Cardiac muscle cell (in vitro differentiated cells and primary cell): ENCODE measurements at places on chromosomes 5 and 9. TPM values are rescaled to one million over a fixed set of nuclear protein-coding genes. Genes with fewer than 3 reads are reported as not detected.

DNA sequence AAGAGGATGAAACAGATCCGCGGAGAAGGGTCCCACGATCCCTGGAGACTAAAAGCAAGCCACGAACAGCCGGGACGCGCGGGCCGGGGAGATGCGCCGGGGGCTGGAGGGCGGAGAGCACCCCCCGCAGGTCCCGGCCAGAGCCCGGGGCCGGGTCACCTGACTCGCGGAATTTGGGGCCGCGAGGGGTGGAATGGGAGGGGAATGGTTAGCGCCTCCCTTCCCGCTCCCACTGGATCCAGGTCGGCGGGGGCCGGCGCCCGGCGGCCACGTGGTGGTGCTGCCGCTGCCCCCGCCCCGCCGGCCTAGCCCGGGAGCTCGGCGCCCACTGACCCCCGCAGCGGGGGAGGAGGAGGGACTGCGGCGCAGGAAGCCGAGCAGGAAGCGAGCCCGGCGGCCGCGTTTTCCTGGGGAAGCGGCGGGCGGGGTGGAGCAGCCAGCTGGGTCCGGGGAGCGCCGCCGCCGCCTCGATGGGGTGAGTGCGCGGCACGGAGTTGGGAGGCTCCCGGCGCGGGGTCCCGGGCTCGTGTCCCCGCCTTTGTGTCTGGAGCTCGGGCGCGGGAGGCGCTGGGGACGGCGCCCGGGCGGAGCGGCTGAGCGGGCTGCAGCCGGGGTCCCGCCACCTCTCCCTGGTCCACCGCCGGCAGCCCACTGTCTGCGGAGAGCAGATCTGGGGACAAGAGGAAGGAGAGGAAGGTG is at the start of gene RAI14:
TSS of gene RAI14 (plus strand) at position 328 of the 699 bp plus-strand sequence. CDS start 30,592 bp downstream, outside the sequence.
- DNase-seq = peak; percentile 93
- peak within 1 kb of the TSS; percentile 81 for H3K27ac ChIP-seq
- H3K27me3 ChIP-seq = no peaks in the 10 kb centered on the region

- DNase-seq = no peak
- H3K36me3 ChIP-seq = no peaks in the 10 kb centered on the region
- H3K27ac ChIP-seq = no peak overlapping the region
- H3K27me3 ChIP-seq = no peaks in the 10 kb centered on the region
- H3K4me1 ChIP-seq = no peaks in the 10 kb centered on the region
Observed at GRCh38 chr9:23171479-23171878, 654.6 kb downstream of the ELAVL2 start.

DNA sequence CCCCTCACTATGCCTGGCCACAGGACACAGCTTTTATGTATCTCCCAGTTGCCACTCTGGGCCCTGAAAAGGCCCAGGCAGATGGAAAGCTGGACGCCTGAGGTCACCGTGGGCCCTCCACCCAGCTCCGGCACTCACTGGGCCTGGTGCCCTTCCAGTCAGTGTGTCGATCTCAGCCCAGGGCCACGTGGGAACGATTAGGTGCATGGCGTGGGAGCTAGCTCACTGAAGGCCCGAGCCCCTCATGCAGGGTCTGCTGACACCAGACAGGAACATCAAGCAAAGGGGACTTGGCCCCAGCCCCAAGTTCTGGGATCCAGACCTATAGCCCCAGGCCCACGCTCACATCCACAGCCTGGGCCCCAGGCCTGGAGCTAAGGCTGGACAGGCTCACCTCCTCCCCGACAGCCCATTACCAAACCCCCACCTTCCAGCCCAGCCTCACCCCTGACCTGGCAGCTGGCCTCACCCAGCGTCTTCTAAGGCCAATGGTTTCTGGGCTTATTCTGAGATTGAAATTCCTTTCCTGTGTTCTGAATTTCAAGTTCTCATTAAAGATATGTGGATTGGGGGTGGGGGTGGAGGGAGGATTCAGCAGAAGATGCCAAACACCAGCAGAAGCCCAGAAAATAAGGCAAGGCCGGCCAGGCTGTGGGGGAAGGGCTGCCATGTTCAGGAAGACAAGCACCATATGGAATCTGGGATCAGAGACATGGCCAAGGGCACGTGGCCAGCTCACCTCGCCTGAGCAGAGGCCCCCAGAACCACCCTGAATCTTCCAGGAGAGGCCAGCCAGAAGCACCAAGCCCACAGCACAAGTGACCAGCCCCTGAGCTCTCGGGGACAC is 74.5 kb downstream of the ADAMTS2 start:
- H3K27me3 ChIP-seq = no peaks in the 10 kb centered on the region
- H3K4me3 ChIP-seq = no peak overlapping the region
- H3K36me3 ChIP-seq = no peaks in the 10 kb centered on the region
- no peak overlapping the region for H3K27ac ChIP-seq
- no peak for DNase-seq
- no peaks in the 10 kb centered on the region for H3K4me1 ChIP-seq

DNA sequence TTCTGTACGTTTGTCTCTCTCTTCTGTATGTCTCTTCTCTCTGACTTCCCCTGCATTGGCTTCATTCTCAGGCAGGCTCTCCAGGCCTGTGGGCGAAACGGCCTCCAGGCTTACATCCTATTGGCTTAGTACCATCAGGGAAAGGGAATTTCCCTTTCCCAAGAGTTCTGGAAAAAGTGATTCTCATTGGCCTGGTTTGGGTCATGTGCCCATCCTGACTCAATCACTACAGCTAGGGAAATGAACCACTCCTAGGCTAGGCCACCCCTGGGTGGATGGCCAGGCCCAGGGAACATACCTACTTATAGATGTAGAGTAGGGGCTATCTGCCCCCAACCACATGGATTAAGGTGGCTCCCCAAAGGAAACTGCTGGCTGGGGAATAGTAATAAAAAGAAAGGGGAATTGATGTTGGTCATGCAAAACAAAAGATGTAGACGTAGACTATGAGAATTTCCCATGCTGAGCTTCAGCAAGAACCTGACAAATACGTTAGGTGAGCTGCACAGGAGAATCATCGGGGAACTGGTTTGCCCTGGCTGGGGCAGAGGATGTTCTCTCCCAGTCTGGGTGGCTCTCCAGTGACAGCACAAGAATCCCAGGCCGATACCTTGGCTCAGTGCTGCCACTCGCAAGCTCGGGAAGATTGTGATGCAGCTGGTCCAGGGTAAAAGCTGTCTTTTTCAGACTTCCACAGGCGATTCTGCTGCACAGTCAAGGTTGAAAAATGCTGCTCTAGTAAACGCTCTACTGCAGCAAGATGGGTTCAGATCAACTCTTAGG is 3.7 kb upstream of the EGR1 start:
- no peaks in the 10 kb centered on the region for H3K36me3 ChIP-seq
- DNase-seq = no peak
- peaks cover 55% of the 10 kb centered on the region for H3K4me1 ChIP-seq
- peaks cover 11% of the 10 kb centered on the region for H3K27me3 ChIP-seq
- H3K4me3 ChIP-seq = no peak overlapping the region

- no peaks in the 10 kb centered on the region for H3K27me3 ChIP-seq
- H3K4me1 ChIP-seq = no peaks in the 10 kb centered on the region
- H3K4me3 ChIP-seq = no peak overlapping the region
- H3K36me3 ChIP-seq = no peaks in the 10 kb centered on the region
Observed at GRCh38 chr5:180424094-180424493, 70.1 kb upstream of the CNOT6 start.

- H3K4me1 ChIP-seq = peaks cover 20% of the 10 kb centered on the region
- peak overlapping the region; percentile 82 for H3K27ac ChIP-seq
- H3K36me3 ChIP-seq = no peaks in the 10 kb centered on the region
- H3K27me3 ChIP-seq = no peaks in the 10 kb centered on the region
- DNase-seq = peak; percentile 72
Observed at GRCh38 chr9:129383019-129383560, 205.0 kb upstream of the IER5L start.

- no peaks in the 10 kb centered on the region for H3K4me1 ChIP-seq
- no peaks in the 10 kb centered on the region for H3K27me3 ChIP-seq
- H3K36me3 ChIP-seq = no peaks in the 10 kb centered on the region
- no peak overlapping the region for H3K27ac ChIP-seq
- DNase-seq = peak; percentile 50
- no peak overlapping the region for H3K4me3 ChIP-seq
Observed at GRCh38 chr5:171207256-171207847, 101.7 kb upstream of the TLX3 start.

DNA sequence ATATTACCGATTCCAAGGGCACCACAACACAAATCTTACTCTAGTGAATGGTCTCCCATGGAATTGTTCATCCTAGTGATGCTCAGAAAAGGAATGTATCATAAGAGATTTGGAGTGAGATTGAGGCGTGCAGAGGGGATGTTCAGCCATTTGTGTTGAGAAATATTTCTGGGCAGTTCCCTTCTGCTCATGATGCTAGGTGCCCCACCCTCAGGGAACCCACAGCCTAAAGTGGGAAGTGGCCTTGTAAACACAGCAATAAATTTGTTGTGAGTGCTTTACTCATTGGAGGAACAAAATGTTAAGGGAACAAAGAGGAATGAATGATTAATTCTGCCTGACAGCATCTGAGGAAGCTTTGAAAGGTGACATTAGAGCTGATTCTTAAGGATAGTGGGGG is 129.9 kb downstream of the TLE4 start:
- H3K4me1 ChIP-seq = no peaks in the 10 kb centered on the region
- no peak for DNase-seq
- H3K27me3 ChIP-seq = no peaks in the 10 kb centered on the region
- H3K36me3 ChIP-seq = no peaks in the 10 kb centered on the region
- no peak overlapping the region for H3K27ac ChIP-seq
- no peak overlapping the region for H3K4me3 ChIP-seq

DNA sequence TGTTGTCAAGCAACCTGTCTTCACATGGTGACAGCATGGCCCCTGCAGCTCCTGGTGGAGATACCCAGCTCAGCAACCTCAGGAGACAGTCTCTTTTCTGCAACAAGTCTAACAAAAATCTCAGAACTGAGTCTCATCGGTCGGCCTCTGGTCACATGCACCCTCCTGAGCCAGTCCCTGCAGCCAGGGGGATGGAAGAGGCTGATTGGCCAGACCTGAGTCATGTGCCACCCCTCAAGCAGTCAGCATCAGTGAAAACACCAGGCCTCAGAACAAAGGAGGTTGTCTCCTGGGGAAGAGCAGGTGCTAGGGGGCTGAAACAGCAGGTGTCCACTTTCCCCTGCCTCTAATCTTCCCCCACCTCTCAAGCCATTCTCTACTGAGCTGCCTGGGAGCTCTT is 54.4 kb downstream of the SMIM23 start:
- no peak overlapping the region for H3K4me3 ChIP-seq
- H3K27me3 ChIP-seq = no peaks in the 10 kb centered on the region
- no peak overlapping the region for H3K27ac ChIP-seq
- no peak for DNase-seq
- peaks cover 23% of the 10 kb centered on the region for H3K4me1 ChIP-seq

DNA sequence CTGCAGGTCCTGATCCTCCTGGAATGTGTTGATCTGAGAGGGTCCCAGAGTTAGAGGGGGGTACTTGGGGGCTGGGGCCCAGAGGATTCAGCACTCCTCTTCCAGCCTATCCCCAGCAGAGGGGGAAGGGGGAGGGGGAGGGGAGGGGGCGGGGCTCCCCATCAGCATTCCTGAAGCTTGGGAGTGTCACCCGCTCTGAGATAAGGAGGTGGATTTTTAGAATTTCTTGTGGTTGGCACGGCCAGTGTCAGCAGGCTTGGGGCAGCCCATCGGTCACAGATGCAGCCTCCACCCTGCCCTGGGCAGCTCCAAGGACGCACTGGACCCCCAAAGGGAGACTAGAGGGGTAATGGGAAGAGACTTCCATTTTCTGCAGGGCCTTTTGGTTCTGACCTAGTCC is 5.3 kb downstream of the FGF18 start:
- no peak overlapping the region for H3K4me3 ChIP-seq
- H3K4me1 ChIP-seq = peaks cover 20% of the 10 kb centered on the region
- peaks cover 6% of the 10 kb centered on the region for H3K36me3 ChIP-seq
- DNase-seq = no peak

- H3K36me3 ChIP-seq = no peaks in the 10 kb centered on the region
- DNase-seq = no peak
- H3K4me3 ChIP-seq = no peak overlapping the region
- no peaks in the 10 kb centered on the region for H3K27me3 ChIP-seq
- H3K27ac ChIP-seq = no peak overlapping the region
Observed at GRCh38 chr9:70795841-70796240, 325.6 kb downstream of the TRPM3 start.

DNA sequence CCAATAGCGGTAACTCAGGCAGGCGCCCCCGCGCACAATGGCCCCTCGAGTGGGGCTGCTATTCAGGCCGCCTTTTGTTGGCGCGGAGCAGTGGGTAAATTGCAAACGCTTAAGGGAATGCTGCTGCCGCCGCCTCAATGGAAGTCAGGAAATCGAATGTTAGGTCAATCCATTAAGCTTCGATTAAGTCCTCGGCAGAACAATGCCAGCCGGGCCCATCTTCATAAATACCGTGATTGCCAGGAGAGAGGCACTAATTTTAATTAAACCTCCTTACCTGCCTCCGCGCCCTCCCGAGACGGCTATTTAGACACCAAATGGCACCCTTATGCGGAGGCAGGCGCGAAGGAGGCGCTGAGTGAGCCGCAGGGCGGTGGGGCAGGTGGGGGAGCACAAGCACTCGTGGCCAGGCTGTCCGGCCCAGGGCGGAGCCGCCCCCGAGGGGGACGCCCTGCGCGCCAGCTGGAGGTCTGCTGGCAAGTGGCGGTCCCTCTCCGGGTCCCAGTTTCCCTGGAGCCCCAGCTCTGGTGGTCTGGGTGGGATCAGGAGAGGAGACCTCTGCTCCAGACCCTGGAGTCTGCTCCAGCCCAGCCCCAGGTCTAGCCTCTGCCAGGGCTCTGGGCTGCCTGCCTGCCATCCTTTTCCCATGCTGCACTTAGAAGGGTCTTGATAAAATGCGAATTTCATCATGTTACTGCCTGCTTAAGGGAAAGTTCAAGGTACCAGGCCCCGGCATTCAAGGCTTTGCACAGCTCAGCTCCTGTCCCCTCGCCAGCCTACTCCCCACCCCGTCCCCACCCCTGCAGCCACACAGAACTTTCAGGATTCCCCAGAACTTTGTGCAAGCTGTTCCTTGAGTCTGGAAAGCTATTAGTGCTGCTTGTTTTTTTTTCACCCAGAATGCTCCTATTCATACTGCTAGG is 19.7 kb downstream of the NR5A1 start:
- H3K36me3 ChIP-seq = no peaks in the 10 kb centered on the region
- H3K4me3 ChIP-seq = no peak overlapping the region
- no peaks in the 10 kb centered on the region for H3K4me1 ChIP-seq
- no peaks in the 10 kb centered on the region for H3K27me3 ChIP-seq

- DNase-seq = no peak
- no peak overlapping the region for H3K27ac ChIP-seq
- H3K4me3 ChIP-seq = no peak overlapping the region
- H3K36me3 ChIP-seq = no peaks in the 10 kb centered on the region
- H3K27me3 ChIP-seq = no peaks in the 10 kb centered on the region
- peaks cover 25% of the 10 kb centered on the region for H3K4me1 ChIP-seq
Observed at GRCh38 chr9:84235511-84235910, 105.0 kb downstream of the SLC28A3 start.

DNA sequence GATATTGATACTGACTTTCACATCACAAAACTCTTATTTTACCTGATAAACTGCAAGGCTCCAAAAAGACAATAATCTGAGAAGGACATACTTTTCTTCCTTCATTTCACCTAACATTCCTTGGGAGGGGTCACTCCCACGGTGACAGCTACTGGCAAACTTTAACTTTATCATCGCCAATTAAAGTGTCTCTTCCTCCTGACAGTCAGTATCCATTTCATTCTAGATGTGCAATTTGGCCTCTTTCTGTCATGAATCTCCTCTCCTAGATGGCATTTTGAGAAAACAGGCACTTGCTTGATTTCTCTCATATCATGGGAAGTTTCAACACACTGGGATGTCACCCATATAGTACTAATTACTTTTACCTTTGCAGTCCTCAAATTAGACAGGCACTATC is 413.5 kb upstream of the CCNG1 start:
- H3K36me3 ChIP-seq = no peaks in the 10 kb centered on the region
- H3K4me3 ChIP-seq = no peak overlapping the region
- DNase-seq = no peak
- H3K27me3 ChIP-seq = no peaks in the 10 kb centered on the region
- no peak overlapping the region for H3K27ac ChIP-seq

Gene P4HA2
- total RNA-seq = 41.0 and 51.3 TPM in 2 replicates

Gene MEGF10
- total RNA-seq = 8.2 and 8.8 TPM in 2 replicates

Gene PCSK1
- total RNA-seq = not detected in 2 replicates

Gene ZNF366
- total RNA-seq = not detected in 2 replicates

Gene B4GALT7
- total RNA-seq = 29.0 and 44.3 TPM in 2 replicates
